ENCODE measurements at places on chromosomes 12 and 14.

GRCh38 chr12:111424793-111425251 lies 19.1 kb downstream of the SH2B3 start:
- no peak for DNase-seq

DNA sequence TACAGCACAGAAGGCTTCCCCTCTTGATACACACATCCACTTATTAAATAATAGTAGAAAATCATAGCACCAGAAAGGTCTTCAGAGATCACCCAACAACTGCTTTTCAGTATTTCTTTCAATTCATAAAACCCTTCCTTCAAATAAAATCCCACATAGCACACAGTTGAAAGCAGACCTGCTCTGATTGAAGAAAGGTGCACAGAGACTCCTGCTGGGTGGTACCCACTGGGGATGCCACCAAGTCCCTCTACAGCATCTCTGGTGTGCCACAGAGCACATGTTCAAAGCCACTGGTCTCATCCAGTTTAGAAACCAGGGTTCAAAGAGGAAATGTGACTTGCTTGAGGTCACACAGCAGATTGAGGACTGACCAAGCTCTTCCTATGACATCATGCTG lies 427.5 kb downstream of the BCL11B start:
- DNase-seq, result no peak

DNA sequence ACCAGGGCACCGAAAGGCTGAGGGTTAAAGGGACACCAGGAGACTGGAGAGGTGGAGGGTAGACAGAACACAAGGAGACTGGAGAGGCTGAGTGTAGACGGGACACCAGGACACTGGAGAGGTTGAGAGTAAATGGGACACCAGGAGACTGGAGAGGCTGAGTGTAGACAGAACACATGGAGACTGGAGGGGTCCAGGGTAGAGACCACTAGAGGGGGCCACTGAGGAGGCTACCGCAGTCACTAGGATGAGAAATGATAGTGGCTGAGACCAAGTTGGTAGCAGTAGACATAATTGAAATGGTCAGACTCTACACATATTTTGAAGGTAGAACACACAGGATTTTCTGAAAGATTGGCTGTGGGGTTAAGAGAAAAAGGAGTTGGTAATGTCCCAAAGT lies 68.2 kb downstream of the PAH start:
- no peak for DNase-seq

GRCh38 chr12:64407342-64408223 lies 3.4 kb downstream of the XPOT start:
- DNase-seq, result no peak

DNA sequence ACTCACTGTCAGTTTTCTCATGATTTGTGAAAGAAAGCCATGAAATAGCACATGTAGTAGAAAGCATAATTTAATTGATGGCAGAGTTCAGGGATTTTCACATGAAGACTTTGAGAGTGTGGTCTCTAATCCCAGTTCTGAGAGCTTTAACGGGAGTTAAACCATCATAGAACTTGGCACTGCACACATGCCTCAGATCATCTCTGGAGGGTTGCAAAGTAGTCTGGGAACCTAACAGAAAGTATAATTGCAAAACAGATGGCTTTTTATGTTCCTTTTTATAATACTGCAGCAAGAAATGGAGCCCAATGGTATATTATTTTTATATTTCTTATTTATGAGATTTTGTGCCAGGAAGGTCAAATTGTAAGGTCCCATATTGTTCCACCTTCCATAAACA lies 77.9 kb downstream of the BHLHE41 start:
- DNase-seq, result no peak

GRCh38 chr14:29607169-29607568 lies 320.5 kb downstream of the PRKD1 start:
- no peak for DNase-seq

GRCh38 chr12:24356240-24356804 lies 406.9 kb upstream of the SOX5 start:
- DNase-seq, result no peak

GRCh38 chr12:16184681-16185080 lies 92.8 kb downstream of the SLC15A5 start:
- no peak for DNase-seq

GRCh38 chr14:102374264-102374663 lies 11.5 kb downstream of the TECPR2 start:
- DNase-seq, result no peak

GRCh38 chr12:123390498-123391426 lies 6.8 kb downstream of the KMT5A start:
- DNase-seq, result no peak

GRCh38 chr12:102811110-102811737 lies 105.8 kb downstream of the PAH start:
- DNase-seq, result no peak

DNA sequence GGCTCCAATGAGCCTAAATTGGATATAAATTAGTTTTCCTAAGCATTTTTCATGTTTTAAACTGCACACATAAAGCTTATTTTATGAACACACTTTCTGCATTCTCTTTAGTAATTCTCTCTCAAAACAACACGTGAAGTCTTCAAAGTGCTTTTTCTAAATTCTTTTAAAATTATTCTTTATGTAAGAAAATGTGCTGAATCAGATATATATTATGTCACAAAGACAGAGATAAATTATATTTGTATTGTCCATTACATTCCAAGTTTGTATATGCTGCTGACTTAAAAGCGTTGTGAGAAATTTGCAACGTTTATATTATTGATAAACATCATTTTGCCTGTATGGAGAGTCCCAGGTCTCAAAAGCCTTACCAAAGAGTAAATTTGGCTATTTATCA lies 465.2 kb downstream of the BCAT1 start:
- DNase-seq, result no peak

- no peak for DNase-seq
Measured at GRCh38 chr12:82931349-82932116, 244.8 kb downstream of the TMTC2 start.

DNA sequence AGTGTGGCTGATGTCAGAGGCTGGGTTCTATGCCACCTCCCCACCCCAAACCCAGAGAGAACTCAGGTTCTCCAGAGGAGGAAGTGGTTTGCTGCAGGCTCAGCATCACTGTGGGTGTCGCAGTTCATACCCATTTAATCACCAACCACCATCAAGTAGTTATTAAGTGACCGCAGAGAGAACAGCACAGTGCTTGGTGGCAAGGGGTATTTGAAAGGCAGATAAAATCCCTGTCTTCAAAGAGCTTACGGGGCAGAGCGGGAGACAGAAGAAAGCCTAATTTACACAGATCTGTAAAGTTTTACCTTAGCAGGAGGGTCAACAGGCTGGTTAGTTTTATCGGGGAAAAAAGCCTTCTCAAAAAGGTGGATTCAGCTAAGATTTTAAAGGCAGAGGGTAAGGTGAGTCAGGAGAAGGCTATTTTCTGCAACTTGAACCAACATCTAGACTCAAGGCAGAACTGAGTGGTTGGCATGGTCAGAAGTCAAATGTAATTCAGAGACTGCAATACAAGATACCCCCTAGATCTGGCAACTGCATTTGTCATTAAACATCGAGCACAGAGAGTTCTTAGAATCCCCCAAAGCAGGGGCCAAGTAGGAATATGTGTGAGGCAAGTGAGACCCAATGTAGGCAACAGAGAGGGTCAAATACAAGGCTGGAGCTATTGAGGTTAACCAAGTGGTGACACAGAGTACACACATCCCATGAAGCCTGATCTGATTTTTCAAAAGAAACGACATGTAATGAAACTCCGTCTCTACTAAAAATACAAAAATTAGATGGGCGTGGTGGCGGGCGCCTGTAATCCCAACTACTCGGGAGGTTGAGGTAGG lies 13.2 kb downstream of the PXN start:
- DNase-seq, result peak; percentile 49

GRCh38 chr12:77943466-77943865 lies 112.8 kb downstream of the NAV3 start:
- no peak for DNase-seq

- DNase-seq, result no peak
Measured at GRCh38 chr12:52053536-52054209, 2.4 kb downstream of the NR4A1 start.

- no peak for DNase-seq
Measured at GRCh38 chr14:55782166-55782565, 202.2 kb downstream of the KTN1 start.

GRCh38 chr14:105087963-105088811 lies 23.0 kb upstream of the GPR132 start:
- DNase-seq, result no peak

DNA sequence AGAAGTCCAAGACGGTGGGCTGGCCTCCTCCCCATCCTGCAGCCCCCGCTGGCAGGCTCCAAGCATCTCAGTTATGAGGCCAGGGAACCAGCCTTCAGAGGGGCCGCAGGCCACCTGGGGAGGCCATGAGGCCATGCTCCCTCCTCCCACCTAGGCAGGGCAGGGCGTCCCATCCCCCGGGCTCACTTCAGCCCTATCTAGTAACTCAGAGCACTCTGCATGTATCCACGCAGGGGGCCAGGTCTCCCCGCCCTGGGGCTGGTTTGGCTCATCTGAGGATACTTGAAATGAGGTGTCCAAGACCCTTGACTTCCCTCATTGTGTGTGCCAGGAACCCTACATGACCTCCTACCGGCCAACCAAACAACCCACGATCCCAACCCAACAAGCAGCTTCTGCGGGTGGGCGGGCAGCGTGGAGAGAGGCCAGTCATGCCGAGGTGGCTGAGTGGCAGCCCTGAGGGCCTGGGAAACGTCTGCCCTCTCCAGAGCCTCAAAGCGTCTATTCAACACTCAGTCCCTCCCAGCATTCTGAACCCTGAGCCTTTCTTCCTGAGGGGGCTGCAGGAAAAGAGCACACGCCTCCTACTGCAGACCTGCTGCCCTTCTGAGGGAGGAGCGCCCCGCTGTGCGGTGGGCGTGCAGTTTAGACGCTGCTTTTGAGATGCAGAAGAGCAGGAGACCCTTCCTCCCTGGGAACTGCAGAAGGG lies 16.8 kb downstream of the ISCA2 start:
- DNase-seq, result no peak

- DNase-seq, result no peak
Measured at GRCh38 chr14:89256283-89256682, 160.8 kb downstream of the FOXN3 start.

GRCh38 chr12:73656375-73656774 lies 881.3 kb upstream of the ATXN7L3B start:
- DNase-seq, result no peak

GRCh38 chr14:103923863-103924262 lies 4.4 kb upstream of the TDRD9 start:
- DNase-seq, result no peak

DNA sequence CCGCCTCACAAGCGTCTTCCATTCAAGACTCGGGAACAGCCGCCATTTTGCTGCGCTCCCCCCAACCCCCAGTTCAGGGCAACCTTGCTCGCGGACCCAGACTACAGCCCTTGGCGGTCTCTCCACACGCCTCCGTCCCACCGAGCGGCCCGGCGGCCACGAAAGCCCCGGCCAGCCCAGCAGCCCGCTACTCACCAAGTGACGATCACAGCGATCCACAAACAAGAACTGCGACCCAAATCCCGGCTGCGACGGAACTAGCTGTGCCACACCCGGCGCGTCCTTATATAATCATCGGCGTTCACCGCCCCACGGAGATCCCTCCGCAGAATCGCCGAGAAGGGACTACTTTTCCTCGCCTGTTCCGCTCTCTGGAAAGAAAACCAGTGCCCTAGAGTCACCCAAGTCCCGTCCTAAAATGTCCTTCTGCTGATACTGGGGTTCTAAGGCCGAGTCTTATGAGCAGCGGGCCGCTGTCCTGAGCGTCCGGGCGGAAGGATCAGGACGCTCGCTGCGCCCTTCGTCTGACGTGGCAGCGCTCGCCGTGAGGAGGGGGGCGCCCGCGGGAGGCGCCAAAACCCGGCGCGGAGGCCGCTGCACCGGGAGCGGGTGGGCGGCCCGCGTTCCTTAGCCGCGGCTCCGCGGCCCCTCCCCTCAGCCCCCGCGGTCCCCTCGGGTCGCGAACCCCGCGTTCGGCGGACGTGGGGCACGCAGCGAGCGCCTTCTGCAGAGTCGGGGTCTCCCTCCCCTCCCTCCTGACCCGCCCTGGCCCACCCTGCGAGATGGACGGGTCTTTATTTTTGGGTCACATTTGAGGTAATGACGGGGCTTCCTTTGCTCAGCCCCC lies at the start of gene UBC:
Gene UBC, minus strand, starts transcription at position 259 of the 847 bp plus-strand sequence. CDS start 879 bp downstream, outside the sequence.
- DNase-seq, result peak; percentile 84

- no peak for DNase-seq
Measured at GRCh38 chr12:100185361-100185894, 15.2 kb upstream of the ACTR6 start.

DNA sequence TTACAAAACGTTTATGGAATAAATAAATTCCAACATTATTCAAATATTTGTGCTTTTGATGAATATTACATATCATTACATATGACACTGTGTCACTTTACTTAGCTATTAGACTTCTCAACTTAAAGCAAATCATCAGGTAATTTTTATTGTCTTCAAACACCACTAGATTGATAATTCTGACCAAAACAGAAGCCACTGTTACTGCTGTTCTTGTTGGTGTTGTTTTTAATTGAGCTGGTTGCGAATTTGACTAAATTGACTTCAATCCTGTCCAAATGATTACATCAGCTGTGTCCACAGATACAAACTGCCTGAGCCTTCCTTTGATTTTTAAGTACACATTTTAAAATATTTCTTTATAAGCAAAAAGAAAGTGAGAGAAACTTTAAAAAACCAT lies 29.2 kb downstream of the PRKD1 start:
- DNase-seq, result no peak

GRCh38 chr12:80721326-80721725 lies 4.6 kb downstream of the MYF5 start:
- DNase-seq, result no peak

GRCh38 chr12:49961111-49961922 lies at the start of gene AQP5:
TSS of gene AQP5 (plus strand) at chr12:49961872. CDS start at chr12:49962018, 146 bp downstream.
- no peak for DNase-seq

DNA sequence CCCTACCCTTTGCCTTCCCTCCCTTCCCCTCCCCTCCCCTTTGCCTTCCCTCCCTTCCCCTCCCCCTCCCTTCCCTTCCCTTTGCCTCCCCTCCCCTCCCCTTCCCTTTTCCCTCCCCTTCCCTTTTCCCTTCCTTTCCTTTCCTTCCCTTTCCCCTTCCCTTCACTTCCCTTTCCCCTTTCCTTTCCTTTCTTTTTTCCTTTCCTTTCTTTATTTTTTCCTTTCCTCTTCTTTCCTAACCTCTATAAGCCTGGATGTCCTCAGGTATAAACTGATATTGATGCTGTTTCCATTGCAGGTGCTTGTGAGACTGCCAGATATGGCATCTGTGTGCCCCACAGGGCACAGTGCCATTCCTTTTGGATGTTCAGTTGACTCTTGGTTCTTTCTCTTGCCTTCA lies 163.2 kb downstream of the ESRRB start:
- no peak for DNase-seq

DNA sequence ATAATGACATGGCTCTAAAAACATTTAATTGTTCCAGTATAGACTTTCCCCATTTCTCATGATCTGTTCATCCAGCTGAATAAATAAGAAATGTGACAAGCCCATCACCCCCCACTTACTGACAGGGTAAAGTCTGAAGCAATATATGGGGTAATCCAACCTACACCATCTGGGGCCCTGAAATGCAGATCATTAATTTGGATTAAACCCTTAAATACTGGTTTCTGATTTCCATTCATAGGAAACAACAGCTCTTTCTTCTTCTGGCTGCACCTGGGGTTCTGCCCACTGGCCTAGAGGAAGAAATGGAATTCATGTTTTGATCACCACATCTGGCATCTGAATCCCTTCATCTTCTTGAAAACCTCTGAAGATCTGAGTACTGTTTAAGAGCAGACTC lies 39.3 kb upstream of the ACSM4 start:
- DNase-seq, result no peak

Measured in T-helper 17 cell (primary cell).